ENCODE measurements at places on chromosomes 6 and 20.

GRCh38 chr6:56833127-56833791, 121.6 kb upstream of the BEND6 start:
- no peak for DNase-seq

DNA sequence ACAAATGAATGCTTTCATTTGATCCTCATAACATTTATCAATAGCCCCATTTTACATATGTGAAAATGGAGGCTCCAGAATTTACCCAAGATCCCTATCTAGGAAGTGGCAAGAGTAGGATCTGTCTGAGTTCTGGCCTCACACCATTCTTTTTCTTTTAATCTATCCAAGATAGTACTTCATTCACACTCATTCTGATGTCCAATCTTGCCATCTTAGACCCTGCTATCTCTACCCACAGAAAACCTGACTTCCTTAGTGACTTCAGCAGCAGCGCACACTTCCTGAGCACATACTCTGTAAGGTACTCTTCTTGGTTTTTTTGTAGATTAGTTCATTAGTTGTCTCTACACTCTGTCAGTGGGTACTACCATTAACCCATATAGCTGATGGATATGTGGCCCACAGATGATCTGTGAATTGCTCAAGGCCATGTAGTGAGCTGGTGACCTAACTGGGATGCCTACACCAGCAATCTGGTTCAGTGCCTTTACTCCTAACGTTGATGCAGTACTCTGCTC, 36.3 kb downstream of the COX4I2 start:
- peak; percentile 40 for DNase-seq

DNA sequence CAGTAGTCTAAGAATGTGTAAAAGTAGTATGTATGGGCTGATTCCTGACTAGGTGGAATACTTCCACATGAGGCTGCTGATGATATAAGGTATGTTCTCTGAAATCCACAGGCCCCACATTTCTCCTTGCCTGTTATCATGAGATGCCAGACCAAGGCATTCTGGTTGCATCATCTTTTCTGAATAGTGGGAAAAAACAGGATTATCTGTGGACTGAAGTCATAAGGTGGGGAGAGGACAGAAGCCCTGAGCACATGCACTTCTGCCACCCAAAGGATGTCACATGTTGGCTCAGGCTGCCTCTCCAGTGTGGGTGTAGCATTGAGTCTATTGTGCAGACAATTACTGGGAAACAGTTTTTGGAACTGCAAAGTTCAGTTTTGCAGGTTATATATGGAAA, 184.5 kb upstream of the RAB32 start:
- DNase-seq, result no peak

DNA sequence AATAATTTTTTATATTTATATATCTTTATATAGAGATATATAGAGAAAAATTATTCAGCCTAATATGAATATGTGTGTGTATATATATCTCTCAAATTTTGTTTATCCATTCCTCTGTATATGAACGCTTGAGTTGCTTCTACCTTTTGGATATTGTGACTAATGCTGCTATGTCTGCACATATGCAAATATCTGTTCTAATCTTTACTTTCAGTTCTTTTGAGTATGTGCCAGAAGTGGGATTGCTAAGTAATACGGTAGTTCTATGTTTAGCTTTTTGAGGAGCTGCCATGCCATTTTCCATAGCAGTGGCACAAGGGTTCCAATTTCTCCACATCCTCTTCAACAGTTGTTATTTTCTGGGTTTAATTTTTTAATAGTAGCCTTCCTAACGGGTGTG, 72.8 kb upstream of the CEP85L start:
- no peak for DNase-seq

DNA sequence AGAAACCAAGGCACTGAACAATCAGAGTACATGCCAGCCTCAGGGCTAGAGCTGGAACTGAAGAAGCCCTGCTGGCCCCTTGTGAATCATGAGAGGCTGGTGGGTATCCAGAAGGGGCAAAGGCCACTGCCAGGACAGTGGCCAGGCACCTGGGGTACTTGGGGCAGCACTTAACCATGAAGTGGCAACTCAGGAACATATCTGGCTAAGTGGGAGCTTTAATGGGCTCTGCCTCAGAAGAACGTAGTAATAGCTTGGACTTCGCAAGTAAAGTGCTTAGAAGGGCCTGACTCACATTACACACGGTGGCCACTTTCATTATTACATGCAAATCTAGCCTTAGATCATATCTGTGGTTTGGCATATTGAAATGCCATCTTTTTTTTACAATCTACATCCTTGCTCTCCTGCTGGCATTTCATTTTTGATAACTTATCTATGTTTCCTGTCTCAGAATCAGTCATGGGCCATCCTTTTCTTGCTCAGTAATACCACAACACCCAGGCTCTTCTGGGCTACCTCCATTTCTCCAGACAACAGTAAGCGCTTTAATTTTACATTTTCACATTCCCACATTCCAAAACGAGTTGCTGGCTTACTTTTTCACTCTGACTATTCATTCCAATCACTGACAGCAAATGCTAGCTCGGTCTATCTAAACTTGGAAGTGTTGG, 21.6 kb downstream of the NAPB start:
- peak; percentile 89 for DNase-seq

GRCh38 chr6:169051371-169051770, 202.3 kb downstream of the THBS2 start:
- DNase-seq, result no peak

GRCh38 chr6:14517516-14518105, 400.0 kb downstream of the CD83 start:
- DNase-seq, result no peak

GRCh38 chr6:106126482-106126881, 40.3 kb downstream of the PRDM1 start:
- DNase-seq, result peak; percentile 56

- DNase-seq, result no peak
These were observed 43.8 kb downstream of the ADAT2 start for GRCh38 chr6:143406673-143407072.

DNA sequence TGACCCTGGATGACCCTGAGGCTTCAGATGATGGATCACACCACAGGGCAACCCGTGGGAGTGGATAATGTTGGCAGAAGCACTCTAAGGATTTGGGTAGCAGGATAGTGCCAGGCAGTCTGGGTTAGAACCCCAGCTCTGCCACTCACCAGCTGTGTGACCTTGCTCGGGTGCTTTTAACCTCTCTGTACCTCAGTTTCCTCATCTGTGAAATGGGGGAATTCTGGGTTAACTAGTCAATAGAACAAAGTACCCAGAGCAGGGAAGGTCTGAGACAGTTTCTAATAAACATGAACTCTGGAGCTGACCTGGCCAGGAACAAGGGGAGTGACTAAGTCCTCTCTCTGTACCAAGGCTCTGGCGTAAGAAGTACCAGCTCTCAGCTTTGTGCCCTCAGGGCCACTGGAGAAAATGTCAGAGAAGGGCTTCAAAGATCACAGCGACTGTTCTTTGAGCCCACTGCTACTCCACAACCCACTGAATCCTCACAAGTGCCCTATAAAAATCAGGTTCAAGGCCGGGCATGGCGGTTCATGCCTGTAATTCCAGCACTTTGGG, 14.7 kb upstream of the NOL4L start:
- no peak for DNase-seq

- peak; percentile 83 for DNase-seq
These were observed 806 bp downstream of the LEMD2 start for GRCh38 chr6:33787954-33788693.

DNA sequence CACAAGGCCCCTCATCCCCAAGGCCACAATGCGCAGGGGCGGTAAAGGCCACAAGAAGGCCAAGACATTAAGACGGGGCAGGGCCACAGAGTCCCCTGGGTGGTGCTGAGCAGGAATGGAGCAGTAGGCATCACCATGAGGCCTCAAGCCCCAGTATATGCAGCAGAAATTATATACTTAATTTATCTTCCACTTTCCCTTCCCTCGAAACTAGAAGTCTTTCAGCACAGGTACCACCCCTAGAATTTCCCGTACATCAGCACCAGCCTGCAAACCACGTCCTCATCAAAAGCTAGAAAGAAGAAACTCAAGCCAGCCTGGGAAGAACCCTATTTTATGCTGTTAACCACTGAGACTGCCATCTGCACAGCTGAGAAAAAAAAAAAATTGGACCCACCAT, 89.4 kb downstream of the PLG start:
- DNase-seq, result no peak

- peak; percentile 25 for DNase-seq
These were observed 828 bp downstream of the ASCC3 start for GRCh38 chr6:100880149-100880852.

GRCh38 chr6:22149501-22150367, 147.1 kb downstream of the PRL start:
- DNase-seq, result no peak

- DNase-seq, result no peak
These were observed 72.0 kb upstream of the TBX18 start for GRCh38 chr6:84836366-84836765.

DNA sequence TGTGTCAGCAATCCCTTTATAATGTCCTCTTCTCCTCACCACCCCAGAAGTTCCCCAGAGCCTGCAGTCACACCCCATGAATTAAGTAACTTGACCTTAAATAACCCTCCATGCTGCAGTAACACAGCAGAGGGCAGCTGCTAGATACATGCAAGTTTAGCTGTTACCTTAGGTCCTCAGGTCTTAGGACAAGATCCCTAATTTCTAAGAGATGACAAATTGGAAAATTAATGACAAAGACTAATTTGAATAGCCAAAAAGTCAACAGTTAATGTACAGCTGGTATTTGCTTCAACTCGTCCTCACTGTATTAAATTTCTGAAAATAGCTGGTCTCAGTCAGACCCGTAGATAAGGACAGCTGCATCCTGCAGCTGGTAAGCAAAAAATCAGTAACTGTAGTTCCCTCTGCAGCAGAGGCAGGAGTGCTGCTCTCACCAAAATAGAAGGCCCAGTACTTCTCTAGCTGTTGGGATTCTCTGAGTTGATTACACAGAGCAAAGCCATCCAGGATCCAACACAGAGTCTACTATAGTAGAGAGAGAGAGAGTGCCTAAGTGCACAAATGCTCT, 62.4 kb downstream of the TNFRSF21 start:
- DNase-seq, result no peak

DNA sequence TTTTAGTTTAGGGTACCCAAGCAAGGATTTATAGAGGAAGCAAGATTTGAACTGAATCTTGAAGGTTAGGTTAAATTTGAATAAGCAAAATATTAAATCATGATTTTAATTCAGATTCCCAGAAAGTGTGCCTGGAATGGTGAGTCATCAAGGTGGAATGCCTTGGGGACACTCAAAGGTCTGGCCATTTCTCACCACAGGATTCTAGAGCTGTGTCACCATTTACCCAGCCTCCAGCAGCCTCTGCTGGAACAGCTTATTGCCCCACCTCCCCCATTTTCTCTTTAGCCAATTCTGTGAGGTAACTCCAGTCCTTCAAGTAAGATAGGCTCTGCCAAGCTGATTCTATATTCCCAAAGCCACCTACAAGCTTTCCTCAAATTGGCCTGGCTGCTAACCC, 181.4 kb downstream of the SIM1 start:
- no peak for DNase-seq

GRCh38 chr6:108587258-108588059, 26.7 kb downstream of the FOXO3 start:
- no peak for DNase-seq

- DNase-seq, result no peak
These were observed 15.1 kb downstream of the PKIG start for GRCh38 chr20:44597516-44597915.

GRCh38 chr6:37513576-37513975, 13.9 kb upstream of the CCDC167 start:
- no peak for DNase-seq

DNA sequence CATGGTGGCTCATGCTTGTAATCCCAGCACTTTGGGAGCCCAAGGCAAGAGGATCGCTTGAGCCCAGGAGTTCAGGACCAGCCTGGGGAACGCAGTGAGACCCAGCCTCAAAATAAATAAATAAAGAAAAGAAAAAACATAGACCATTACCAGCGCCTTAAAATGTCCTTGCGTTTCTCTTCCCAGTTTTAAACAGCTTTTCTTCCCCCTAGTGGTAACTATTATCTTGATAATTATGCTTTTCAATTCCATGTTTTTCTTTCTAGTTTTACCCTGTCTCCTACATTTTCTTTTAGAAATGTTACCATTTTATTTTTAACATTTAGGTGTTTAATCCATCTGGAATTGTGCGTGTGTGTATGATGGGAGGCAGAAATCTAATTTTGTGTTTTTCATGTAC, 24.4 kb downstream of the DNAH8 start:
- DNase-seq, result no peak

- DNase-seq, result no peak
These were observed 266.4 kb downstream of the MAFB start for GRCh38 chr20:40422656-40423055.

- DNase-seq, result no peak
These were observed 42.0 kb upstream of the PRDM1 start for GRCh38 chr6:106044151-106044550.

- DNase-seq, result peak; percentile 85
These were observed 41.3 kb downstream of the TXLNB start for GRCh38 chr6:139250296-139251044.

DNA sequence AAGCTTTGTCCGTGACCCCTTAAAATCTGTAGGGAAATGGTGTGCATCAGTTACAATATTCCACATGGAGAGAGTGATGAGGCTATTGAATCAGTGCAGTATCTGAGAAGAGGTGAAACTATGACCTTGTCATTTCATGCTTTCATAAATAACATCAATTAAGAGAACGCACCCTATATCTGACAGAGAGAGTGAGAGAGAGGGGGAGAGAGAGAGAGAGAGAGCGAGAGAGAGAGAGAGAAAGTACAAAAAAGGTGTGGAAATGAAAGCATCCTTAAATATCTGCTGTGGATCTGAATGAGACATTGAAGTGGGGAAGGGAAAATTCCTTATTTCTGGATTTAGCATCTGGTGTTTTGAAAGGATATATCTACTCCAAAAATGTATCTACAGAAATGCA, 12.4 kb downstream of the GSTA4 start:
- no peak for DNase-seq

GRCh38 chr6:37051138-37052026, 45.9 kb downstream of the FGD2 start:
- DNase-seq, result peak; percentile 95

DNA sequence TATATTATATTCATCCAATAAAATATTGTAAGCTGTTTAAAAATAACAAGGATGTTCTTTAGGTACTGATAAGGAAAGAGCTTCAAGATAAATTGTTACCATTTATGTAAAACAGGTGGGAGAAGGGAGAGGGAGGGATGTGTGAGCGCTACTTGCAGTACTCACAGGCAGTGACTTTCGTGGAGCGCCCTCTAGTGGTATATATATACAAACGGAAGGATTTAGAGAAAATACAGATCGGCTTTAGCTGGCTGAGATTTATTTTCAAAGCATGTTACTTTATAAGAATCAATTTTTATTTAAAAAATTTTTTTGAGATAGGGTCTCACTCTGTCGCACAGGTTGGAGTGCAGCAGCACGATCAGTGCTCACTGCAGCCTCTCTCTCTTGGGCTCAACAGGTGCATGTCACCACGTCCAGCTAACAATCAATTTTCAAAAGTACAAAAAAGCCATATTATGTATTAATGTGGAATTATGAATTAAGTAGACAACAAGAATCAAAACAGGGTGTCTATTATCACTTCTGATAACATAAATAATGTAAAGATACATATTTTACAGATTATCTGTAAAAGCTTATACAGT, 3.3 kb upstream of the MOG start:
- DNase-seq, result peak; percentile 72

Measured in activated CD4-positive, alpha-beta T cell treated with anti-CD3 and anti-CD28 coated beads, Interleukin-10, Interleukin-2, amounts not matched to agents 100 ng/mL and 50 ng/mL, durations not matched to agents 16 hours and 8 hours (primary cell).